HEK293T (cell line): ENCODE measurements at places on chromosomes 11 and 22.

DNA sequence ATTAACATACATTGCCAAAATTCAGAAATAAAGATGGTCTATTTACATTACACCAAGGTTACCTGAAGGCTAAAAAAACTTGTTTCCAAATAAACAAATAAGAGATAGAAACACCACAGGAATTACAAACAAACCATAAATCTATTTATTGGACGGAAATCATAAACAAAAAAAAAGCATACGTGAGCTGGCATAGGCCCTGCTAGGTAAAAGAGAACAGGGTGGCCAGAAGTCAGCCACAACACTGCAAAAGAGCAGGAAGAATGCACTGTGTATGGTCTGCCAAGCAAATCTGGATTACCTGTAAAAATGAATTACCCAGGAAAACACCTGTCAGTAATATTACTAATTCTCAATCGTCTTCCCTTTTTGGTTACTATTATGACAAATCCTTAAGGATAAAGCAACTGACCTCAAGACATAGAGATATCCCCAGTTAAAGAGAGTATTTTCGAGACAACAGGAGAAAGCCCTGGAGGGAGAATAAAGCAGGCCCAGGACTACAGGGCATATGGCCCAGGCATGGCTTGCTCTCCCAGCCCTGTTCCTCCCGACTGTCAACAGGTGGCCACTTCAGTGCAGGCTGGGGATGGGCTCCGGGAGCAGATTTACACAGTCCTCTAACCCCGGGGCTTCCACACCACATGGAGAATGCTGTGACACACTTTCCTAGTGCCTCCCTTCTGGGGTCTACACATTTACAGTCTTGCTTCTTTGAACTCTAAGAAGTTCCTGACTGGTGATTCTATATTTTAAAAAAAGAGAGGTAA, 18.0 kb downstream of the PPP2R1B start:
- no peak for DNase-seq

- no peak for DNase-seq
These were observed 17.4 kb downstream of the LRFN4 start for GRCh38 chr11:66874232-66874631.

- DNase-seq: no peak
These were observed 12.1 kb downstream of the MS4A2 start for GRCh38 chr11:60100516-60100915.

GRCh38 chr11:6875761-6876160, 664 bp upstream of the OR10A4 start:
- no peak for DNase-seq

- DNase-seq: no peak
These were observed 1.5 kb downstream of the BCR start for GRCh38 chr22:23181721-23182308.

DNA sequence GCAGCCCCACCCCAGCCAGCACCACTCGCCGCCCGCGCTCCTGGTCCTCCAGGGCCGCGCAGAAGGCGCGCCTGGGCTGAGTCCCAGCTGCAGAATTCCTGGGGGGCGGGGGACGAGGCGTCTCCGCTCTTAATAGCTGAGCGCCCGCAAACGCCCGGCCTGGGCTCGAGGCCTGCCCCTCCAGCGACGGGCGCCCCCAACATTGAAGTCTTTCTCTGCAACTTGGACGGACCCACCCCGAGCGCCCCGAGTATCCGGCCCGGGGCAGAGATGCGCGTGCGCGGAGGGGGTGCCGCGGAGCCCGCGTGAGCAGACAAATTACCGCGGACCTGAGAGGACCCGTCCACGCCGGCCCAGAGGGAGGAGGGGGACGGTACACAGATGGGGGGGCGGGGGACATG, 6.7 kb upstream of the SYT7 start:
- no peak for DNase-seq

DNA sequence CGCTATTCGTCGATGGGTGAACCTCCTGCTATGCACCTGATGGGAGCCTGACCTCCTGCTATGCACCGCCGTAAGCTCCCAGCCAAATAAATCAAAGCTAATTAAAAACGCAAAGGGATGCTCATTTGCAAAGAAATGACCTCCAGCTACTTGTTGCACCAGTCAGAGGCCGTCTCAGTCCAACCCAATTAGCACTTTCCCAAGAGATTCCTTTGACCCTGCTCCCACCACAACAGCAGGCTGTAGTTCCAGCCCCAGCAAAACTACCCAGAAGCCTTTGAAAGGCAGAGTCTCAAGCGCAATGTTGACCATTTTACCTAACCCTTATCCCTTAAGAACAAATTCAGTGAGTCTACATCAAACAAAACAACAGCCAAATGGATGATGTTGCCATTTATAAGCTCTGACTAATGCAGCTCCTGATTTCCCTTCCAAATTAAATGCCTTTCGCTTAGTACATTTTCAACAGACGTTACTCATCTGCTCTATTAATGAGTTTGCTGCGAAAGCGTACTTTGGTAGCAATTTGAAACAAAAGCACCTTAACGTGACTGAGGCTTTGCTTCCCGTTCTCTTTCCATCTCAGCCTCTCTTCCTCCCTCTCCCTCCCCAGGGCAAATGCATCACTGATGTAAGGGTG, 17.2 kb upstream of the BSX start:
- DNase-seq: no peak

DNA sequence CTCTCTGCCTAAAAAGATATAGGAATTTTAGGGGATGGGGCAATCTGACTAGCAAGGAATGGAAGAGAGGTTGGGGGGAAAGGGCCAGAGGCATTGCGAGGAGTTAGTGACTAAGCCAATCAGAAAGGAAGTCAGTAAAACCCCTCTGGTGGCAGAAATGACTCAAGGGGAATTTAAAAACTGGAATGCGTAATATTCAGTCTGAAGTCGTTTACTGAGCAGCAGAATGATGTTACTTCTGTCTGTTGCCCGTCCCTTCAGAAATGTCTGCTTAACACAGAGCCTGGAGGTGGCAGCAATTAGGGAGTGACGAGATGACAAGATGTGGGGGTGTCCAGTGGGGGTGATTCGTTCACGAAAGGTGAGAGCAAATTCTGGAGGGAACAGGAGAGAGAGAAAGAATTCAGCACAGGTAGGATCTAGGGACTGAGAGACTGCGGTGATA, 107.7 kb upstream of the CLMP start:
- no peak for DNase-seq

GRCh38 chr11:5238486-5238885, 4.2 kb upstream of the HBD start:
- no peak for DNase-seq

- DNase-seq: no peak
These were observed 1.9 kb downstream of the NLRP6 start for GRCh38 chr11:279966-280705.

DNA sequence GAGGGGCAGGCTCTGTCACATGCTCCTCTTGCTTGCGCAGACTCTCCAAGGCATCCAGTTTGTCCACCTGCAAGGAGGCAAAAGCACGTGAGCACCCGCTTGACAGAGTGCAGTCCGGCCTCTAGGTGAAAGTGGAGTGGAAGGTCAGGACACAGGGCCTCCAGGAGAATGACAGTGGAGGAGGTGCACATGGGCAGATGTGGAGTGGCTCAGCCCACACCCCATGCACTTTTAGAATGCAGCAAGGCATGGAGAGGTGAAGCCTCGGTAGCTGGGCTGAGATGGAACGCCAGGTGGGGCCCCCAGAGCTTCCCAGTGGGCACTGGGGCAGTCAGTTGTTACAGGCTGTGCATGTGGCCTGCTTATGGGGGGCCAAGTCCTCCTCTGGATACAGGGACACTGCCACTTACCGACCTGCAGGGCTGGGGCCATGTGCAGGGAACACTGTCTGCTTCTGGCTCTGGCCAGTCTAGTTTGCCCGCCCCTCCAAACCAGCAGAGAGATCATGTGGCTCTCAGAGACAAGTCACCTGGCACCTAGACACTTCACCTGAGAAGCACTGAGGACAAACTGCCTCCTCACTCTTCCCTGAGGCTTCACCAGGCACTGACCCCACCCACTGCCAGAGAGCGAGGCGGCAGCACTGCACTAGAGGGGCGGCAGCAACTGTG, 2.3 kb upstream of the SLC25A1 start:
- DNase-seq: no peak

GRCh38 chr11:40276960-40277359, 1182.5 kb downstream of the LRRC4C start:
- DNase-seq: no peak

DNA sequence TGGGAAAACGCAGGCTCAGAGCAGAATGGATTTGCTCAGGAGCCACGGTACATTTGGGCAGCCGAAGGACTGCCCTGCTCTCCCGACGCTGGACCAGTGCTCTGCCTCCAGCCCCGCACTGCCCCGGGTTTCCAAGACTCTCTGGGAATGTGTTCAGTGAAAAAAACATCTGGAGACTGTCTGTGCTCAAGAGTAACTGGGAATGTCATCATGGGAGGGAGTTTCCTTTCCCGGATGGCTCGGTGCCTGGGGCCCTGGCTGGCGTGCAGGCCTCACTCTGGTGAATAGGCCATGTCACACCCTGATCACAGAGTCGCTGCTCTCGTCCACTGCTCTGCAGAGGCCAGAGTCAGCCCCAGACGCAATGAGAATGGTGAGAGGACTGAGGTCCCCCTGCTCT, 9.8 kb upstream of the APOL6 start:
- no peak for DNase-seq

- DNase-seq: no peak
These were observed 1318.3 kb upstream of the RAG2 start for GRCh38 chr11:37916331-37916730.

GRCh38 chr11:57324154-57324885, 432 bp downstream of the TNKS1BP1 start:
- peak; percentile 47 for DNase-seq

DNA sequence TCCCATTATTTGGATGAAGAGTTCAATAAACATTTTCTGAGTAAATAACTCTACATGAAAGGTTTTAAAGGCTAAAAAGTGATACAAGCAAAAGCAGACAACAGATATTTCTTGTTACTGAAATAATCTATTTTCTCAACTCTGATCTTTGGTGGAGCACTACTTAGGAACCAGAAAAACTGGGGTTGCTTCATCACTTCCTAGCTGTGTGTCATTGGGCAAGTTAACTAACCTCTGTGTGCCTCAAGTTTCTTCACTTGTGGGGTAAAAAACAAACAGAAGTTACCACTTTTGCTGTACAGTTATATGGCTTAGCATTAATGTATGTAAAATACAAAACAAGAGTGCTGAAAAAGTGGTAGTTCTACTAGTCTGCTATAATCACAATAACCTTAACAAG, 5.6 kb downstream of the MAPK1 start:
- DNase-seq: no peak

- DNase-seq: no peak
These were observed 1.4 kb downstream of the KCNC1 start for GRCh38 chr11:17735818-17736578.

DNA sequence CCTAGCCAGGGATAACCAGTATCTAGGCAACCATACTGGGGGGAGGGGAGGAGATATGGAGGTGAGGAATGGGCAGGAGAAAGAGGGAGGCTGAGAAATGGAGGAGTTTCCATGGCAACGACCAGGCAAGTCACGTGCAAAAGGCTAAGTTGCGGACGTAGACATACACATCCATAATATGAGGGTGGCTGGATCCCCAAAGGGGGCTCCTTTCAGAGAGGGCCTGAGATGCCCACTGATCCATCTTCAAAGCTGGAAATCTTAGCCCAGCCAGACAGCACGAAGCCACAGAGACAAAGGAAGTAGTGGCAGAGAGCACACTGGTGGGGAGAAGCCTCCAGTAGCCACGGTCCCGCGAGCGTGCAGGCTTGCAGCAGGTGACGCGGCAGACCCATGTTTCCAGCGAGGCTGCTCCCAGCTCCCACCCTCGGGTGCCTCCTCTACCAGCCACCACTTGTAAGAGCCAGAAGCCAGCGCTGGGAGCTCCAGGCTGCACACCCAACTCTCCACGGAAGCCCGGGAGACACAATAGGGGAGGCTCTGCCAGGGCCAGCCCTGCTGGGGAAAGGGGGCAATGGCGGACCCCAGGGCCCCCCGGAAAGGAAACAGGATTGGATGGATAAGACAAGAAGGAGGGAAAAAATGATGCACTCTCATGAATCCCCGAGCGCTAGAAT, 938 bp downstream of the FXYD6 start:
- DNase-seq: no peak

DNA sequence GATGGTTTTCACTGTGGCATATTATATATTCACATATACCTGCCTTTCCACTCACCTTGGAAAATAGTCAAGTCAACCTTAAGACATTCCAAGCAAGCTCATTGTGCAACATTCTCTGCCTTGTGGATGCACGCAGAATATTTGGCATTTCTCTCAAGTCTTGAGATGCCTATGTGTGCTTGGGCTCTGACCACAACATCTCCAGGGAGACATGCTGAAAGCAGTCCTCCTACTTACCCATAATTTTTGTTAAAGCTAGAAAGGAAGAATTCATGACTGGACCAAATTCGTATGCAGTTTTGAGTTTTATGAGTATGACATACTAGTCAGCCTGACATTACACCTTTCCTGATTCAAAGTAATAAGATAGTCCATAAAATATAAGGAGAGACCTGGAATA, 684.0 kb downstream of the OPCML start:
- no peak for DNase-seq
